ENCODE measurements at places on chromosomes 12 and 14.

GRCh38 chr12:91432089-91432488 is 249.5 kb upstream of the DCN start:
- no peak for DNase-seq

DNA sequence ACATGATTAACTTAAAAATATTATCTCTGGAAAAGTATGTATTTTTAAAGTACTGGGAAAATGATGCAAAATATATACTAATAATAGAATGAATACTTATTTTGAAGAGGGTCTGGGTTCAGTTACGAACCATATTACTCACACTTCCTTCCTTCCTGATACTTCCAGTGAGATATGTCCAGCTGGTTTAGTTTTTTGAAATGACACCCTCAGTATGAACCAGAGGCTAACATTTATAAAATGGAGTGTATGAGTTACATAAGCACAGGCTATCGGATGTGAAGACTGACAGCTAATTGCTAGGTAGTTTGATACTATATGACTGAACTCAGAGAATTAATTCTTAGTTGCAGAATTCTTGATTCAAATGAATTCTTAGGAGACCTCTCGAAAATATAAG is 122.9 kb downstream of the OTOGL start:
- no peak for DNase-seq

- no peak for DNase-seq
Measured at GRCh38 chr14:79705126-79705894, 506.0 kb downstream of the DIO2 start.

- DNase-seq: no peak
Measured at GRCh38 chr12:85836197-85837090, at the start of gene RASSF9. Gene RASSF9 (minus strand): TSS chr12:85836409. CDS start chr12:85836201, 208 bp downstream.

- no peak for DNase-seq
Measured at GRCh38 chr12:26339976-26340375, 144.6 kb downstream of the SSPN start.

DNA sequence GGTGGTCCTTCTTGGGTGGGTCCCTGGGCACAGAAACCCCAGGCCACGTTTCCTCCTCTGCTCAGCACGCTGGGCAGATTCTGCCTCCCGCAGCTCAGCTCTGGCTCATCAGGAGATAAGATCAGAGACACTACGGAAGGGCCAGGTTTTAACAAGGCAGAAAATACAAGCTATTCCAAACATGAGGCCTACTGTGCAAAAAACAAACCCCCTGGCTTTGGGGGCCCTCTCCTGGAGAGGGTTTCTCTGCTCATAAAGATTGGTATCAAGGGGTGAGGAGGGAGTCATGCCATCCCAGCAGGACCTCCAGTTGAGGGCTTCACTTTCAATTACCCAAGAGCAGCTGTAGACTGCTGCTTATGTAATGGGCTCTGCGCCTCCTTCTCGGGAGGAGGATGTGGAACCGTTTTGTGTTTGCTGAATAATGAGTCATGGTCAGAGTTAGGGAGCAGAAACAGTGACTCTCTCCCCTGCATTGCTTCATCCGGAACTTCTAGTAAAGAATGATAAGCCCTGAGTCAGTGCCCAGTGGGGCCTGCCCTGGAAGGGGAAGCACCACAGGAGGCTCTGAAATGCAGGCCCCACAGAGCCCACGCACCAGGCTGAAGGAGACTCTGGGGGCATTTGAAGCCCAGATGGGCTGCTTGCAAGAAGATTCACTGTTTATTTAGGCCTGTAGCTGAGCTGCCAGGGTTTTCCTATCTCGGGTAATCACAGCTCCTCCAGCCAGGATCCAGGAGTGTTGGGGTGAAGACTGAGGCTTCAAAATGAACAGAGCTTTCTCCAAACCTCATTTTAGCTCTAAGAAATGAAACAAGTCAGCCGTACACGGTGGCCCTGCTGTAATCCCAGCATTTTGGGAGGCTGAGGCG is 79.3 kb downstream of the SSPN start:
- no peak for DNase-seq

DNA sequence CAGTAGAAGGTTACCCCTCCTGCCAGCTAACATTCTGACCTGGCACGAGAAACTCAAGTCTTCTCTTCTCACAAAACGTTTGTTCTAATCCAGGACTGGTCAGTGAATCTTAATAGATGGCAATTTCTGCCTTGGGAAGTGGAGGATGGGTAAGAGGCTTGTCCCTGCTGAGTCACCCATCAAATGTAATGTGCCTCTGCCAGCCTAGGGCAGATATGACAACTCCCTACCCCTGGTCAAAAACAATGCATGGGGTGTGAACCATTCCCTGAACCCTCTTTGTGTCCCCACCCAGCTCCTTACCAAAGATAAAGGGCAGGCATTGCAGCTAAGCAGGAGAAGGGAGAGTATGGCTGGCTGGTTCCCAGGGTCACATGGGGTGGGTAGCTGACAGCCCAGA is 1052.9 kb downstream of the GALC start:
- DNase-seq: no peak

DNA sequence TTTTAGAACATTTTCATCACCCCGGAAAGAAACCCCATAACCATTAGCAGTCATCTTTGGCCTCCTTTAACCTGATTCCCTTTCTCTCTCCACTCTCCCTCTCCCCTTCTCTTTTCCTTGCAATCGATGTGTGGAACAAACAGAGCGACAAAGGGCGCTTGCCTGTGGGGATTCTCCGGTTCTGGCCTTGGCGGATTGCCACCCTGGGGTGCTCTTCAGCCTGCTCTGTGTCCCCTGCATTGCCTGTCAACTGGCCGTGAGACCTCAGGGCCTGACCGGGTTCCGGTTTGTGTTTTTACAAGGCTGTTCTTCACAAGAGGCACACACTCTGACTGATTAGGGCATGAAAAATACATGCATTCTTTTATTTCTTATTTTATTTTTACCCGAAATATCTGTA is 27.8 kb downstream of the LRTM2 start:
- no peak for DNase-seq

- DNase-seq: no peak
Measured at GRCh38 chr12:62016021-62016420, 244.2 kb upstream of the USP15 start.

- DNase-seq: no peak
Measured at GRCh38 chr14:102344084-102344483, 18.6 kb downstream of the CINP start.

- no peak for DNase-seq
Measured at GRCh38 chr14:94632305-94632590, 20.1 kb downstream of the SERPINA3 start.

- no peak for DNase-seq
Measured at GRCh38 chr12:130948136-130948535, 5.6 kb upstream of the ADGRD1 start.

- no peak for DNase-seq
Measured at GRCh38 chr12:132723015-132723763, 12.5 kb downstream of the PGAM5 start.

- no peak for DNase-seq
Measured at GRCh38 chr14:68548194-68549076, 244.4 kb downstream of the ZFP36L1 start.

- DNase-seq: no peak
Measured at GRCh38 chr14:91293281-91293680, 48.8 kb upstream of the GPR68 start.

DNA sequence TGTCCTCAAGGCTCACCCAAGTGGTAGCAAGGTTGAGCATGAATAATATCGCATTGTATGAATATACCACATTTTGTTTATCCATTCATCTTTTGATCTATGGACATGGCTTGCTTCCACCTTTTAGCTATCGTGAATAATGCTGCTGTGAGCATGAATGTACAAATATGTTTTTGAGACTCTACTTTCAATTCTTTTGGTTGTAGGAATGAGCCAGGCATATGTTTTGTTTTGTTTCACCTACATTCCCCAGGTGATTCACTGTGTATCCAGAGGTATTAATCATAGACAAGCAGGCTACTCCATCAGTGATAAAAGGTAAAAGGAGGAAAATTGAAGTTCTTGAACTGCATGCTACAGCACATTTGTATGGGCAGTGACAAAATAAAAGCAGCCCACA is 35.8 kb downstream of the CDKL1 start:
- DNase-seq: no peak

GRCh38 chr12:64756376-64756775 is 2.8 kb downstream of the GNS start:
- DNase-seq: no peak

DNA sequence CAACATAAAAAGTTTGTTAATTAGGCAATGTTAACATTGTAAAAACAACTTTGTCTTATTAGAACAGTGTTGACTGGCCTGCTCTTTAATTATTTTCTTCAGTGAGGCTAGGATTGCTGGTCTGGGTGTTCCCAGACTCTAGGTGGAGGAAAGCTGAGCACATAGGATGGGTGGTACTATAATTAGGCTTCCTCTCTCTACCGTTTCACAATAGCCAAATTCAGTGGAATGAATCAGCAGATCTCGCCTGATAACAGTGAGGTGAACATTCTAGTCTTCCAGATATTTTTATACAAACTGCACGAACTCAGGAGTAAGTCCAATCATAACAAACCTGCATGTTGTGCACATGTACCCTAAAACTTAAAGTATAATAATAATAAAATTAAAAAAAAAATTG is 11.9 kb downstream of the PTGDR start:
- no peak for DNase-seq

GRCh38 chr12:68749443-68749842 is 3.5 kb downstream of the SLC35E3 start:
- no peak for DNase-seq

DNA sequence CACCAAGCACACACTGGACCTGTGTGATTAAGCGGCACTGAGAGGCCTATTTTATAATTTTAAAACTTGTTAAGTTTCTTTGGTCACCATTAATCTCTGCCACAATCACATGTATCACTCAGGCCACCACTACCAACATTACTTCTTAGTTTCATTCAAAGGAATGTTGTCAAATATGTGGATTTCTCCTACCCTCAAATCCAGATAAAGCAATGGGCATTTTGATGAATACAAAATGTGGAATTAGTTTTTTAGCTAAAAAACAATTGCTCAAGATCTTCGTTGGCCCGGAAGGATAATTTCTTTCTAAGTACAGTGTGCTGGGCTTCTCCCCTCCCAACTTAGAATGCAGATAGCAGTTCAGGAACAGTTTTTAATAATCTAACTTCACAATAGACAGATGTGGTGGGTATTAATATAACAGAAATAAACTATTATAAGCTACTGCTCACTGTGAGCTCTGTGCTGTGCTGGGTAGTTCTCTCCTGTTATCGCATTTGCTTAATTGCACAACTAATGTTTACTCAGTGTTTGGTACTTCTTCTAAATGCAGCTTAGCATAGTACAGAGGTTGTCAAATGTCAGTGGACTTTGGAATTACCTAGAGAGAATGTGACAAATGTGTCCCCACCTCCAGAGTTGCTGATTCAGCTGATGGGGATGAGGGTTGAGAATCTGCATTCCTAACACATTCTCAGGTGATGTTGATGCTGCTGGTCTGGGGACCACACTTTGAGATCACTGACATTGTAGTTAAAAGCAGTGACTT is 266.7 kb upstream of the AMIGO2 start:
- DNase-seq: no peak

- DNase-seq: no peak
Measured at GRCh38 chr12:30613119-30613830, 82.4 kb downstream of the IPO8 start.

DNA sequence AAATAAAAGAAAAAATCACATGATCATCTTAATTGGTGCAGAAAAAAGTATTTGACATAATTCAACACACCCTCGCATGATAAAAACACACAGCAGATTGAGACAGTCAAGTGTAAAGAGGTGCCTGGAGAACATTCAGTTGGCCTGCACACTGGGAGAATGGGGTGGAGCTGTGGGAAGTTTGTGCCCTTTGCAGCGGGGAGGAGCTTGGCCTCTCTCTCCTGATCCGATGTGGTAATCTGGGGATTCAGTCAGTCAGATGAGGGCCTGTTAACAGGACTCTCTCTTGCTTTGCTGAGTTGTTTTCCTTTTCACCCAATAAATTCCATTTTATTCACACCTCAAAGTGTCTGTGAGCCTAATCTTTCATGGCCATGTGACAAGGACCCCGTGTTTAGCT is 5.9 kb downstream of the SERPINA6 start:
- no peak for DNase-seq

GRCh38 chr12:57476162-57476992 is 3.3 kb downstream of the ARHGAP9 start:
- DNase-seq: no peak

DNA sequence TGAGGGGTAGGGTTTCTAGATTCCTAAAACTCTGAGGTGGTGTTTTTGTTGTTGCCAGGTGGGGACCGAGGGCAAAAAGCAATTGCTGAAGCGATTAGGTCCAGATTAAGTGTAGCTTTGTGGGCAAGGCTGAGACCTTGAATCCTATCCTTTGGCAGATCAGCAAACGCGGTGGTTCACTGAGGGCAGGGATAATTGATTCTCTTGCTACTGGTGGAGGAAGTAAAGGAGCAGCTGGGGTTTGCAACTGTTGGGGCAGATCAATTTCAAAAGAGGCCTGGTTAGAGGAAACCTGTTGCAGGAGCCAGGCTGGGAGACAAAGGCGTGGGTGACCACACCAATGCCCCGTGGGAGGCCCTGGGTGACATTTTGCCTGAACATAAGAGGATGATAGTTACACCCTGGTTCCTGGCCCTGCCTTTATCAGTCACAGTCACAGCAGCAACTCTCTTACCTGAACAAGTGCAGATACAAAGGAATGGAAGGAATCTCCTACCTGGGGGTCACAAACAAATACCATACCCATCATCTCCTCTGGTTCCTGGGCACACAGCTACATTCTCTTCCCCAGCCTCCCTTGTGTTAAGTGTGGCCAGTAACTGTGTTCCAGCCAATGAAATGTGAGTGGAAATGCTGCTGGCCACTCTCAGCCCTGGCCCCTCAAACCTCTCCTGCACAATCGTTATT is 43.3 kb upstream of the RASSF3 start:
- DNase-seq: no peak

DNA sequence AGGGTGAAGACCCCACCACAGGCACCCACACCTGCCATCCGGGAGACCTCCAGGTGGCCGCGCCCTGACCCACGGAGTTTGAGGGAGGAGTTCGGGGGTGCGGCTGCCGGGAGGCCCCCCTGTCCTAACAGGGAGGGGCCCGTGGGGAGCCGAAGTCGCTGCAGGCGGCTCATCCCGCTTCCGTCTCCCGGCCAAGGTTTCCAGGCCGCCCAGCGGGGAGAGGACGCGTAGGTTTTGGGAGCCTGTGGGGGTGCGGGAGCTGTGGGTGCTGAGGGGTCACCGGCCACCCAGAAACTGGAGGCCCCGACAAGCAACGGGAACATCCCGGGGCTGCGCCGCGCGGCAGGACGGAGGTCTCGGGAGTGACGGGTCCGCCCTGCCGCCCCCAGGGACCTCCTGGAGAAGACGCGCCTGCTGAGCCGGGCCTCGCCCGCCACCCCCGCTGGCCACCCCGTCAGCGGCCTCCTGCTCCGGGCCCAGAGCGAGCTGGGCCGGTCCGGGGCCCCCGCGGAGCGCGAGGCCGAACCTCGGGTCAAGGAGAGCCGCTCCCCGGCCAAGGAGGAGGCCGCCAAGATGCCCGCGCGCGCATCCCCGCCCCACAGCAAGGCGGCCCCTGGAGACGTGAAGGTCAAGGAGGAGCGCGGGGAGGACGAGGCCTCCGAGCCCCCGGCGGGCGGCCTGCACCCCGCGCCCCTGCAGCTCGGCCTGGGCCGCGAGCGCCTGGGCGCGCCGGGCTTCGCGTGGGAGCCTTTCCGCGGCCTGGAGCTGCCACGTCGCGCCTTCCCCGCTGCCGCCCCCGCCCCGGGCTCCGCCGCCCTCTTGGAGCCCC is 27.6 kb downstream of the LRCOL1 start:
- no peak for DNase-seq

GRCh38 chr14:26974965-26975364 is 377.1 kb upstream of the NOVA1 start:
- no peak for DNase-seq

GRCh38 chr14:58513272-58513671 is 85.8 kb downstream of the KIAA0586 start:
- no peak for DNase-seq
